HuH-7.5 (cell line): ENCODE measurements at places on chromosomes 1 and 21.
A peak's percentile ranks its signal among the peaks of the same experiment; 100 is the strongest.

DNA sequence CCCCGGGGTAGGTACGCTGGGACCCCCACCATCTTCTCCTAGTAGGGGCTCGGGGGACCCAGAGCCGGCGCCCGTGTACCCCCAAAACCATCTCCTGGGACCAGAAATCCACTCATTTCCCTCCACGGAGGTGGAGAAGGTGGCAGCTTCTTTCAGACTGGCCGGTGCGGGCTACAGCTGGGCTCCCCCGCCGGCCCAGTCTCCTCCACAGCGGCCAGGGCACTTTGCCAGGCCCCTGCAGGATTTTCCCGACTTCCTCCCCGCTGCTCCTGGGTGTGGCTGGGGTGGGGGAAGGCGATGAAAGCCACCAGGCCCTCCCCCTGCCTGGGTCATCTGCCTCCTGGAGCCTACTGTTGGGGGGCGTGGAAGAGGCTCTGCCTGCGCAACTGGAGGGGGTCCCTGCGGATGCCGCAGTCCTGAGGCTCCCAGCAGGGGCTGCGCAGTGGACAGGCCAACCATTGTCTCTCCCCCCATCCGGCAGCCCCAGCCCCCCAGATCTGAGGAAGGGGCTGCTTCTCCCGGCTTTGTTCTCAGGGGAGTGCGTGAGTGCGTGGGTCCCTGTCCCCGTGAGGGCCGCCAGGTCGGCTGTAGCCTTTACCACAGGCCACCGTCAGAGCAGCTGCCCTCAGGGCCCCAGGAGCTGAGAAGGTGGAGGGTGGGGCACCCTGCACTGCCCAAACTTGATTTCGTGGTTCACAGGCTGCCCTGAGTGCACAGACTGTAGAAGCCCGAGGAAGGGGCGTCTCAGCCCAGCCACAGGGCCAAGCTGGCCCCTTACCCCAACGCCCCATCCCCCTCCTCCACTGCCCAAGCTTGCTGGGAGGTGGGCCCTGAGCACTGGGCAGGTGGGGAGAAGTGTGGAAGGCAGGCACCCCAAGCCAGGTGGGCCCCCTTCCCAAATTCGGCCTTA lies 1.3 kb downstream of the AGRN start:
- DNase-seq, result peak; percentile 79

DNA sequence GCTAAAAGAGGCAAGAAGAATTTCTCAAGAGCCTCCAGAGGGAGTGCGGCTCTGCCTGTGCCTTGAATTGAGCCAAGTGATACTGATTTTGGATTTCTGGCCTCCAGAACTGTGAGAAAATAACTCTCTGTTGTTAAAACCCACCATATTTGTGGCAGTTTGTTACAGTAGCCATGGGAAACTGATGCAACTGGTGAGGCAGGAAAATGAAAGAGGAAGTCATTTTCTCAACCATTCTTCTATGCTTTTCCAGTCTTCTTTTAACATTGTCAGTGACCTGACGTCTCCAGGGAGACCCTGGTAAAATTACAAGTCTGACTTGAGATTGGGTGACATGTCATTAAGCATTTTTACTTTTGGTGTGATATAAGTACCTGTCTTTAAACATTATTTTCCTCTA lies 5.8 kb downstream of the OR6P1 start:
- DNase-seq, result no peak

- no peak for DNase-seq
Measured at GRCh38 chr1:163528710-163529348, 207.1 kb downstream of the NUF2 start.

DNA sequence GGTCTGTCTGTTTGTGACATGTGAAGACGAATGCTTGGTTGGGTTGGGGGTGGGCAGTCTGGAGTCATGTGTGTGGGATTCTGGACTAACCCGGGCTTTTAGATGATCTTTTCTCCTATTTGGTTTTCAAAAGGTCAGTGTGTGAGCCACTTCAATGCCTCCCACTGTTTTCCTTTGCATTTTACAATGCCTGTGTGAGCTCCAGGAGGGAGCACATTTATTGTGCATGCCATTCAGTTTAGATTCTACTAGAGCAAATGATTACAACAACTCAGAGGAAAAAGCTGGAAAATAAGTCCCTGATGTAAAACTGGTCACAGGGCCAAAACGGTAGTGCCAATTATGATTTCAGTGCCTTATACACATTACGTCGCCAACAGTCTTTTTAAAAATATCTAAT lies 90.9 kb downstream of the LYPLAL1 start:
- no peak for DNase-seq

DNA sequence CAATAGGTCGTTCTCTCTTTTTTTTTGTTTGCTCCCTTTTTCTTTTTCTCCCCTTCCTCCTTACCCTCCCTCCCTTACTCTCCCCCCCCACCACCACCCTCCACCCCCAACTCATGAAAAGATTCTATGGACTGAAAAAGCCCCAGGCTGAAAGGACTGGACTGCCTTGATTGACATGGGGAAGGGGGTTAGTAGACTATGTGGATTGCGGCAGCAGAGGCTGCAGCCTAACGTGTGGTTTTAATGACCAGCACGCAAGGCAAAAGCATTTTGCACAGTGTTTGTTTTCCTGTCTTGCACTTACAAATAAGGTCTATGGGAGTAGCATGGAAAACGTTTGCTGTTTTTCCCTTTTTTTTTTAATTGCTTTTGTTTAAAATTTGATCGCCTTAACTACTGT lies 5.5 kb downstream of the ZBTB18 start:
- DNase-seq, result no peak

DNA sequence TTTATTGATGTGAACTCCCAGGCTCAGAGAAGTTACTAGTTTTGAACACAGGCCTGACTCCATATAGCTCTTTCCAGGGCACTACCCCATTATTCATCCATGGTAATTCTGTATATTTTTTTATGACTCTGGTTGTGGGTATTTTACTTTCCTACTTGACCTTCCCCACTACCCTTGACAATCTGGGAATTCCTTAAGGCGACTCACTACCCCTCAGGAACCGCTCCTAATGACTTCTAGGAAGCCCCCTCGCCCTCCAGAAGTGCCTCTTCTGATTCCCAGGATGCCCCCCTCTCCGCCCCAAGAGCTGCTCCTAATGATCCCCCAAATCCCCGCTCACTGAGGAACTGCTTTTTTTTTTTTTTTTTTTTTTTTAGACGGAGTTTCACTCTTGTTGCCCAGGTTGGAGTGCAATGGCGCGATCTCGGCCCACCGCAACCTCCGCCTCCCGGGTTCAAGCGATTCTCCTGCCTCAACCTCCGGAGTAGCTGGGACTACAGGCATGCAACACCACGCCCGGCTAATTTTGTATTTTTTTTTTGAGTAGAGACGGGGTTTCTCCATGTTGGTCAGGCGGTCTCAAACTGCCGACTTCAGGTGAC lies 972 bp upstream of the KDM4A start:
- DNase-seq, result no peak
